Stimulated activated CD8-positive, alpha-beta memory T cell treated with anti-CD3 and anti-CD28 coated beads, Interleukin-15, amount 100 ng/mL, for 24 hours (primary cell): ENCODE measurements at places on chromosomes 2 and 18.

GRCh38 chr18:45127405-45127804 is 446.7 kb downstream of the SETBP1 start:
- DNase-seq: no peak

GRCh38 chr2:39504790-39505335 is 67.8 kb upstream of the MAP4K3 start:
- DNase-seq: no peak

DNA sequence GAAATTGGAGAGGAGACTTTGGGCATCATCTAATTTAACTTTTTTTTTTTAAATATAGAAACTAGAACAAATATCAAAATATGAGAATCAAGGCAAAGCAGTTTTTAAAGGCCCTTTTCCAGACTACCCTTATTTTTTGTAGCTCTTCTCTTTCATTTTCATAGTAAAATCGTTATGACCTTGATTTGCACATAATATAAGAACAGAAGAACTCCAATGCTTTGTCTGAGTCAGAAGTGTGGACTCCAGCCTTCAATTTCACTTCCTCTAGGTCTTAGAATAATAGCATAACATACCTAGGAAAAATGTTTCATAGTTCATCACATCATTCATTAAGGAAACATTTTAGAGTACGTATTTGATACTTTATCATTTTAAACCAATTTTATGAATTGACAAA is 74.4 kb downstream of the ANKRD12 start:
- DNase-seq: no peak

DNA sequence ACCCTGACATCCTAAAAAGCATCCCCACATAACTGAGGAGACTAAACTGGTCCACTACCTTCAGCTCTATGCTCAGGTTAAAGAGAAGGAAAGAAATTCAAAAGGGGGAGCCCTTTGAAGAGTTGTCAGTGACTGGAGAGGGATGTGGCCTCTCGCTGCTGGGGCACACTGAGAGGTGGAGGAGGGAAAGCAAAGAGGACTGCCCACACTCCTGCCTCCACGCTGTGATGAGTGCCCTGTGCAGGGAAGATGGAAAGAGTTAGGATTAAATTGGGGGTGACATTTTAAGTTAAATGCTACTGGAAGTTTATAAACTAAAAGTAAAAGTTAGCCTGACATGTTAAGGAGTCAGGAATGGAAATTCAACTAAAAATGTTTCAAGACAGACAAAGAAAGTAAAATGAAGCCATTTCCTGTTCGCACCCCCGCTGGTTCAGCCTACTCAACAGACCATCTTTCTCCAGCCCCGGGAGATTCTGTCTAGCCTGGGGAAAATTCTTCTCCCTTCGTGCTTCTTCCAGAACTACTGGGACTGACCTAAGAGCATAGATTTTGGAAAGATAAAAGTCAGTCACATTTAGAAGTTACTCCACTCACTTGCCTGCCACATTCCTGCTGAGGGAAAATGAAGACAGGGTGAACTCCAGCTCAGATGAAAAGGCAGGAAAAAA is 17.8 kb upstream of the INO80C start:
- DNase-seq: no peak

- DNase-seq: no peak
Measured at GRCh38 chr2:192584976-192585375, 390.2 kb upstream of the TMEFF2 start.

- no peak for DNase-seq
Measured at GRCh38 chr2:13698847-13699246, 933.7 kb upstream of the LRATD1 start.

DNA sequence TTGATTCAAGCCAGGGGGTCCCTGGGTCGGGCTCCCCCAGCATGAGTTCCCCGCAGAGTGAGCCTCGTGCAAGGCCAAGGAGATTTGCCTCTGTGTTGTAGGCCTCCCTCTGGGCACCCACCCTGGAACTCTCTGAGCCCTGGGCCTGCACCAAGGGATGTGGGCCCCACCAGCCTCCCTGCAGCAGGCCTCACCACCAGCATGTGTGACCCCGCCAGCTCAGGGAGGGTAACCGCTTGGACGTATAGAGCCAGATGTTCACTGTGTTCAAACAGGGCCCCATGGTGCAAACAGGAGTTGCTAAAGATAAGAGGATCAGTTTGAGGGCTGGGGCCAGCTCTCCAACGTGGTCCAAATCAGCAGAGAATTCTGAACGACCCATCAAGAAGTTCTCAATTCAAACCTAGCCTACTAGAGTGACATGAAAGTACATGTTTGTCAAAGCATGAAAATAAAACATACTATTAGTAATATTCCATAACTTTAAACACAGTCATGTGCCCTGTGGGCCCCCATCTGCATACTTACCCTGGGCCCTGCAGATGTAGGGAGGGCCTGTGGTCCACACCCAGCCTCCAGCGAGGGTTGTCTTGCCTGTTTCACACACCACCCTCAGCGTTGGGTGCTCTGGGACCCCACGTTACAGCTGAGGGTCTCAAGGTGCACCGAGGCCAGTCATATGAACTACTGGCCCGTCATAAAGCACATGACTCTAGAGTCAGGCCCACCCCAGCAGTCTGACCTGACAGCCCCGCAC is 5.5 kb upstream of the TUBB6 start:
- no peak for DNase-seq

DNA sequence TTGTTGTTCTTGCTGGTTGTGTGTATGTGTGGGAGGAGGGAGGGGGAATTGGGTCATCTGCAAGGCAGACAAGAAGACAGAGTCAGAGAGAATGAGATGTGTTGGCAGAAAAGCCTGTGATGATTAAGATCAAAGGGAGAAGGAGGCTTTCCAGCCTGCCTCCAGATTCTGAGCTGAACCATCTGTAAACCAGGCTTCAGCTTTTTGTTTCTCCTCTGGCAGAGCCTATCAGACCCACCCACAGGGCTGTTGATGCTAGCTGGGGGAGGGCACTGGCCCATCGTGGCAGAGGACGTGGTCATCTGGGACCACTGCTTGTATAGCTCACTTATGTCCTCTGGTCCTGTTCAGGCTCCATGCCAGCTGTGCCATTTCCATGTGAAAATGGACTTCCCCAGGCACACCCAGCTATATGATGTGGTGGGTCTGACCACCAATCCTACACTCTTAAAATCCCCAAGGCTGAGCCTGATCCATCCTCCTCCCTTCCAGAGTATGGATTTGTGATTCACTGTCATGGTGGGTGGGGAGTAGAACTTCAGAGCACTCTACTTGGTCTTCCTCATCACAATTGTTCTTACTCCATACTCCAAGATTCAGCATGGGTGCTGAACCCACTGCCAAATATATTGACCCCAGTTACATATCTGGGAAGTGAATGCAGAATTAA is 27.8 kb upstream of the COL6A3 start:
- DNase-seq: no peak

- no peak for DNase-seq
Measured at GRCh38 chr2:210792000-210792399, 235.6 kb downstream of the CPS1 start.

DNA sequence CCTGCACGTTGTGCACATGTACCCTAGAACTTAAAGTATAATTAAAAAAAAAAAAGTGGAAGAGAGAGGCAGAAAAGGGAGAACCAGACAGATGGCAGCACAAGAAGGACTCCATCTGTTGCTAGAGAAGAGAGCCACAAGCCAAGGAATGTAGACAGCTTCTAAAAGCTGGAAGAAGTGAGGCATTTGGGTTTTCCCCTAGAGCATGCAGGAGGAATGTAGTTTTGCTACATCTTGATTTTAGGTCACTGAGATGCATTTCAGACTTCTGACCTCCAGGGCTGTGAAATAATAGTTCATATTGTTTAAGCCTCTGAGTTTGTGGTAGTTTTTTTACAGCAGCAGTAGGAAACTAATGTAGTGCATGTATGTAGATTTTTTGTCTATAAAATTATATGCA is 46.0 kb downstream of the CAVIN2 start:
- DNase-seq: no peak

GRCh38 chr2:46365913-46366667 is 68.9 kb downstream of the EPAS1 start:
- no peak for DNase-seq

- DNase-seq: no peak
Measured at GRCh38 chr18:10190564-10190963, 263.9 kb upstream of the APCDD1 start.

GRCh38 chr2:241064802-241065354 is 37.2 kb downstream of the MTERF4 start:
- no peak for DNase-seq

GRCh38 chr2:109386004-109386695 is 227.6 kb downstream of the SEPTIN10 start:
- no peak for DNase-seq
